Ovary (tissue), 10 donors: ENCODE measurements at places on chromosomes 7 and 10. TPM values are rescaled to one million over a fixed set of nuclear protein-coding genes. Genes with fewer than 3 reads are reported as not detected.

DNA sequence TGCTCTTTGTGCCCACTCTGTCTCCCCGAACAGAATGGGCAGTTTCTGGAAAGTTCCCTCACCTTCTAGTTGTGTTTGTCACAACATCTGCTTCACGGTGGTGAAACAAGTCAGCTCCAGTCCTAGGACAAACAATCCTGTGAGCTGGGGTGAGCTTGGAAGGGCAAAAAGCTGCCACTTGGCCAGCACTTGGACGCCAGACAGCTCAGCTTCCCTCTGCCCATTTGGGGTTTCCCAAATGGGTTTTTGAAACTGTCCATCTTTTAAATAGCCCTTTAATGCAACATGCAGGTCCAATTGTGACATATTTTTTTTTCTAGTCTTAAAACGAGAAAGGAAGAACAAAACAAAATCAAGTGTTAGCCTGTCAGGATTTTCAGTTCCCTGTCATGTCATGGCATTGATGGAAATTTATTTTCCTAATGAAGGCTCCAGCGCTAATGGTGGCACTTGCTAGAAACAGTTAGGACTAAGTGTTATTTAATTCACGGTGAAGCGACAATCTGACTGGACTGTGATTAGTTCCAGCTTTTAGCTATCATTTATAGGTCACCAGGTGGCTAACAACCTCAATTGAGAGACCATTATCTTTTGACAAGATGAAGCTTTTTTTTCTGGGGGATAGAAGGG, 181.7 kb downstream of the MYOF start:
- no peak for DNase-seq

The KIFBP gene
- total RNA-seq: 25.4 TPM

The FFAR4 gene
- total RNA-seq: not detected

DNA sequence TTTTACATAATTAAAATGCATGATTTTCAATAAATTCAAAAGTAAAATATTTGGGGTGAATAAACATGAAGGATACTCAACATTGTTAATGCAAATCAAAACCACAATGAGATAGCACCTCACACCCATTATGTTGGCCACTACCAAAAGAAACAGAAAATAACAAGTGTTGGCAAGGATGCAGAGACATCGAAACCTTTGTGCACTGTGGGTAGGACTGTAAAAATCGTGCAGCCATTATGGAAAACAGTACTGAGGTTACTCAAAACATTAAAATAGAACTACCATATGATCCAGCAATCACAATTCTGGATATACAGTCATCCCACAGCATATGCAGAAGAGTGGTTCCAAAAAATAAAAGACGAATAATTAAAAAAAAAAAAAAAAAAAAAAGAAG, 13.1 kb downstream of the EZH2 start:
- no peak for DNase-seq
